ENCODE measurements at places on chromosomes 1 and 21.

GRCh38 chr1:172680733-172681275, 21.9 kb downstream of the FASLG start:
- no peak for DNase-seq

DNA sequence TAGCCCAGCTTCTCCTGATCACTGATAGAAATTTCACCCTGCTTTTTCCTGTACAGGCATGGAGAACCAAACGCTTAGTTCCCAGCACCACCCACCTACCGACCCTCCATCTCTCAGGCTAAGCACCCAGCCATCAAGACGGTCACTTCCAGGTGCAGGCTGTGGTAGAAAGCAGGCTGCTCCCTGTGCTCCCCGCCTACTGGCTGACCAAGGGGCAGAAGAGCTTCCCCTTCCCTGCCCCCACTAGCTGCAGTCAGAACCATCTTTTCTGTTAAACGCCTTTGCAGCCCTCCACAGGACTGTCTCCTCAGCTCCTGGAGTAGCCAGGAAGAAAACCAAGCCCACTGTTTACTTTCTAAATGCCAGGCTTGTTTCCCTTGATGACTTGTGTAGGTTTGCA, 23.0 kb downstream of the SPATA46 start:
- DNase-seq: no peak

DNA sequence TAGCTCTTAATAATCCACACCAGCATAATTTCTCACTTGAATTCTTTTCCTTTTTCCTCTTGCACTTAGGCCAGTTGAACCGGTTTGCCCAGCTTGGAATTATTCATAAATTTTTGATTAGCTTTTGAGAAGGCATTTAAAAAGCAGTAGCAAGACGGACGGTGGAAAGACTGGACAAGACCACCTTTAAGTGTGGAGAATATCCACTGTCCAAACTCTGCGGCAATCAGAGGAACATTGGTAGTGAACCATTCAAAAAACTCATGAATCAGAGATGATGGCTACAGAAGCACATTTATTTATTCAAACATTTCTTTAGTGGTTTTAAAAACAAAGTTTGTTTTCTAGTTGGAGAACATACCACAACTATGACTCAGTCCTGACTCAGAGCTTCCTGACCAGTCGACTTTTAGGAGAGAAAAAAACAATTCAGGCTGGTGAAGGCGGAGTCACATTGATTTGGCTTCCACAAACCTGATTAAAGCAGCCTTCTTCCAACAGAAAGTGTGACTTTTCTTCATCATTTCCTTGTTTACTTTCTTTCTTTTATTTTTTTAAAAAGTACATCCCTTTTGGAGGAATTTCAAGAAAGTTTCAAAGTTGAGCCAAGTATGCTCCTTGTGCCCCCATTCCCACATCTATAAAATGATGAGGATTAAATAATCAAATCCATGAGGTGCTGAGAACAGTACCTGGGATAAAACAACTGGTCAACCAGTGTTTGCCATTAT, 128.8 kb downstream of the ADSS2 start:
- DNase-seq: peak; percentile 3

- DNase-seq: peak; percentile 88
Measured at GRCh38 chr1:239999170-239999569, 92.5 kb upstream of the FMN2 start.

- DNase-seq: no peak
Measured at GRCh38 chr1:26799479-26800142, 11.9 kb downstream of the PIGV start.

- DNase-seq: no peak
Measured at GRCh38 chr1:209433649-209434031, 149.9 kb upstream of the CAMK1G start.

DNA sequence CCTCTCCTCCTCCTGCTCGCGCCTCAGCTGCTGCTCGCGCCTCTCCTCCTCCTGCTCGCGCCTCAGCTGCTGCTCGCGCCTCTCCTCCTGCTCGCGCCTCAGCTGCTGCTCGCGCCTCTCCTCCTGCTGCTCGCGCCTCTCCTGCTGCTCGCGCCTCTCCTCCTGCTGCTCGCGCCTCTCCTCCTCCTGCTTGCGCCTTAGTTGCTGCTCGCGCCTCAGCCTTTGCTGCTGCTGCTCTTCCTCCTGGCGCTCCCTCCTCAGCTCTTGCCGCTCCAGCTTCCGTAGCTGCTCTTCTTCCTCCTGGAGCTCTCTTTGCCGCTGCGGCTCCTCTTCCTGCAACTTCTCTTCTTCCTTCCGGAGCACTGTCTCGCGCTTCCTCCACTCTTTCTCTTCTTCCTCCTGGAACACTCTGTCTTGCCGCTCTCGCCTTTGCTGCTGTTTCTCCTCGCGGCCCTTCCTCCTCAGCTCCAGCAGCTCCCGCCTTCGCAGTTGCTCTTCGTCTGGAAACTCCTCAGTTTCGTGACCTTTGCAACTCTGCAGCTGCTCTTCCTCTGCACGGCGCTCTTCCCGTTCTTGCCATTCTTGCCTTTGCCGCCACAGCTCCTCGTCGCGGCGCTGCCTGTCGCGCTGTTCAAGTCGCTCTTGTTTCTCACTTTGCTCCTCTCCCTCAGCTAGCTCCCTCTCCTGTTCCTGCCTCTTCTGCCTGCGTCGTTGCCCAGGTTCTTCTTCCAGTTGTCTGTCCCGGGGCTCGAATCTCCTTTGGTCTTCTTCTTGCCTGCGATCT, 3.0 kb downstream of the TCHH start:
- DNase-seq: no peak

DNA sequence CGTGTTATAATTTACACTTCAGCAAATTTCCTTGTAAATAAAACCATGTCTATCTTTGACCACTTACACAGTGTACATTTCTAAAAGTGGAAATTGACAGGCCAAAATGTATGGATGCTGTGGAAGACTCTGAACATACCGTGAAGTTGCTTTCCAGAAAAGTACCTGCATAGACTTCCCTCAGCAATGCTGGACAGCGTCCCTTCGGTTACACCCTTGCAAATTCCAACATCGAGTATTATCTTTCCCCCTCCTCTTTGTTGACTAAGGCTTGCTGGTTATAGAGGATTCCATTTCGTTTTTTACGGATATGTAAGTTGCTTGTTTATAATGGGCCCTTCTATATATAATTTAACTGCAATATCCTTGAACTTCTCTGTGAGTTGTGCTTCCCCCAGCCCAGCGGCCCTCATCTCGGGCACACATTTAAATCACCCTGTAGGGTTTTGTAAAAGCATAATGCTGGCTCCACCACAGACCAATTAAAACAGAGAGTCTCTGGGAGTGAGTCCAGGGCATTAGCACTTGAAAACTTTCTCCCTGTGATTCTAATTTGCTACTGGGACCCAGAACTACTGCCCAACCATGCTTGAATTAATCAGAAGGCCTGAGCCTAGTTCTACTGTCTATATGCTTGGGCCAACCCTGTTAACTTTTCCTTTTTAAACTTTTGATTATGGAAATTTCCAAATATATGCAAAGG, 230.3 kb downstream of the GRIK3 start:
- DNase-seq: no peak

GRCh38 chr1:198024782-198025181, 107.6 kb downstream of the LHX9 start:
- no peak for DNase-seq

DNA sequence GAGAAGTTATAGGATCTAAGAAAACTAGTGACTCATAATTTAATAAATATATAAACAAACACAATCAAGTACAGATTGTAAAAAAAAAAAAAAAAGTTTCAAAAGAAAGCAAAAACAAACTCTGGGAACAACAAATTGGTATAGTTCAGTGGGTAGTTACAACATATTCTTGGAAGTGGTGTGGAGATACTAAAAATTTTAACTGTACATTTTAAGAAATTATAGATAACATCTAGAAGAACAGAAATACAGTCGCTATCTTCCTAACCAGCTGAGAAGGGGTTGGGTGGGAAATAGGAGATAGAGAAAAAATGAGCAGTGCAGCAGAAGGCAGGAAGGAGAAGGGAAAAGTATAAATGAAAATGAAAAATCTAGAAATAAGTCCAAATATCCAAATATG, 70.5 kb downstream of the LRRC8C start:
- DNase-seq: no peak

DNA sequence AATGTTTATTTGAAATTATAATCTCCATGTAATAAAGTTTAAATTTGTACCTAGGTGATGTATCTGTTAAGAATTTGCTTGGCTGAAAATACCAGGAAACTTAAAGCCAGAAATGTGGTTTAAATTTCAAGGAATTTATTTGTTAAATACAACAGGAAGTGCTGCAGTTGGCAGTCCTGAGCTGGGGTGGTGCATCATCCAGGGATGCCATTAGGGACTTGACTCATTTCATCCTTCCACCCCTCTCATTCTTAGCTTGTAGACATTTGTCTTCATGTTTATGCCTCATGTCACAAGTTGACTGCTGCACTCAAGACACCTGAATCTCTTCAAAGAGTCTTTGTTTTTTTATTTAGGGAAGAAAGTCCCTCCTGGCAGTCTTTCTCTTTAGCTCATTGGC, 175.9 kb downstream of the LHX8 start:
- no peak for DNase-seq

- no peak for DNase-seq
Measured at GRCh38 chr1:161162052-161162451, 2.8 kb downstream of the USP21 start.

DNA sequence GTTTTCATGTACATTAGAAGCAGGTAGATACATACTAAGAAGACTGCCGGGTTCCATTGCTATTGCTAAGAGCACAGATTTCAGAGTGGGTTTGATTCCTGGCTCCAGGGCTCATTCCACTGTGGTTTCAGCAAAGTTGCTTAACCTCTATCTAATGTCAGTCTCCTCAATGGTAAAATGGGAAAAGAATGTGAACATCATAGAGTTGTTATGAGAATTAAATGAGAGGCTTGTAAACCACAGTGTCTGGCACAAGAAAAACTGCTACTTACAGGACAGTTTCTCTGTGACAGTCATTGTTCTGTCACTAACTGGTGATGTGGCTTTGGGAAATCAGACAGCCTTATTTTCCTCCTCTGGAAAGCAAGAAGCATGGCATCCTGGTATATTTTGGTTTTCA, 10.7 kb upstream of the PLXNA2 start:
- DNase-seq: no peak

- no peak for DNase-seq
Measured at GRCh38 chr1:197388801-197389200, 120.7 kb downstream of the CRB1 start.

DNA sequence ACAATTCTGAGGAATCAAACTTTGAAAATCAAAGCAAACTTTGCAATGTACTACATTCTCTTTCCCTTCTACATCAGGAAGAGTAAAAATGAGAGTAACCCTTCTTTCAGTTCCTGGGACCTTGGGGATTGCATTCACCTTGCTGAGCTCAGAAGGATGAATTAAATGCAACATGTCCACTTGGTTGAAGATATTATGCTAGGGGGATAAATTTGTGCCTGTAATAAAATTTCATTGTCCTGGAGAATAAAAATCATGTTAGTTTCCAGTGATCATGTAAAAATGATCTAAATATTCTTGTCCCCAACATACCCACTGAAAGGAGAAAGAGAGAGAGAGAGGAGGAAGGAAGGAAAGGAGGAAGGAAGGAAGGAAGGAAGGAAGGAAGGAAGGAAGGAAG, 587.1 kb upstream of the NEGR1 start:
- no peak for DNase-seq

DNA sequence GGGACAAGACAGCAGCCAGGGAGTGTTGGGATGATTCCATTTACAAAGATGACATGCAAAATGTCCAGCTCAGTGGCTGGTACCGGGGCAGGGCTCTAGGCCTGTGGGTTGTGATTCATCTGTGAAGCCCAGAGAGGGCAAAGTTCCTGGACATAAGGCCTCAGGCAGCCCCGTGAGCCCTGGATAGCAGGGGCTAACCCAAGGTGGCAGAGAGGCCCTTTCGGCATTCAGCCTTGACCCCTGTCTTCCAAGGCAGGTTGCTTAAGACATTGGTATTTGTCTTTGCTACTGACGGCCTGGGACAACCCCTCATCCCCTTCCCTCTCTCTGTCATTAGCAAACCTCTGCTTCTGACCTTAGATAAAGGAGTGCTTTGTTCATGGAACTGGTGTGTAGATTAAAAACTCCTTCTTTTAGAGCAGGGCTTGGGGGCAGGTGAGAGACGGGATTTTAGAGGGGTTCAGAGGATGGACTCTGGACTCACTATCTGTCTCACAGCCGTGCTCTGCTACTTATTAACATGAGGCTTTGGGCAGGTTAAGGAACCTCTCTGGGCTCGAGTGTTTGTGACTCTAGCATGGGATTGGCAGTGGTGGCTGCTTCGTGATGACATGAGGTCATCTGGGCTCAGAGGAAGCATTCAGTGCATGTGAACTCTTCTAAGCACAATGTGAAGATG, 36.3 kb downstream of the TMEM51 start:
- no peak for DNase-seq

DNA sequence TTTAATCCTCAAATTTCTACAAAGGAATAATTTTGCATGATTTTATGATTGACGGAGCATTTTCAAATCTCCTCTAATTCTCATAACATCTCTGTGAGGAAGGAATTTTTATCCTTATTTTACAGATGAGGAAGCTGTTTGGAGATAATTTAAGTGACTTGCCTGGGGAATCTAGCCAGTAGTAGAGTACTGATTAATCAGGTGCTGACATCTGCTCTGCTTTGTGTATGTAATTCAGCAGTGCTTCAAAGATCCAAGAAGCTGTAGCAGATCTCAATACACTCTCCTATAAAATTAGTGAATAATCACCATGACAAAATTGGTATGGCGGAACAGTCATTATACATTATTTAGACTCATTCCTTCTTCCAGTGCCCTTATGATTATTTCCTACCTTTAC, 46.0 kb downstream of the DPH5 start:
- DNase-seq: no peak

GRCh38 chr1:214135886-214136285, 145.1 kb upstream of the SMYD2 start:
- no peak for DNase-seq

GRCh38 chr1:226034482-226034881, 28.0 kb upstream of the H3-3A start:
- DNase-seq: no peak

- DNase-seq: no peak
Measured at GRCh38 chr1:111961773-111962565, 27.5 kb downstream of the KCND3 start.

- DNase-seq: no peak
Measured at GRCh38 chr1:14824314-14824915, 225.9 kb downstream of the KAZN start.

DNA sequence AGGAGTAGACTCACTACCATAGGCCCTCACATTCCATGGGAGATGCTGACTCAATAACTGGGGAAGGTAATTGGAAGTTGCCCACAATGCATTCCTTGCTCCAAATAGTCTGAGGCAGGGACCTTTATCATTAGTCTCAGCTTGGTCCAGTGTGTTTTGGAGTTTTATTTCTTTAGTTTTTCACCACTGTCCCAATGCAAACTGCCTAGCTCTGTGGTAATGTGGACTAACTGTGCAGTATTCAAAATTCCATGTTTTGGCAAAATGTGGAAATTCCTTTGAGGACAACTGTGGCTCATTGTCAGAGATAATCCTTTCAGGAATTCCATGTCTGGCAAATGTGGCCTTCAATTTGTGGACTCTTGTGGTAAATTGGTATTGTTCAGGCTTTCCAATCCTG, 78.1 kb upstream of the PAPPA2 start:
- no peak for DNase-seq

All from NCI-H748 treated with DMSO at 0.1 percent for 48 hours (cell line).